IPS DF 6.9 (cell line): ENCODE measurements at places on chromosomes 6 and 20.

GRCh38 chr20:44752099-44752931 lies 6.7 kb downstream of the KCNK15 start:
- peaks cover 3% of the 10 kb centered on the region; the same call in 1 of the 2 replicates for H3K36me3 ChIP-seq
- H3K27ac ChIP-seq: no peak overlapping the region
- H3K4me1 ChIP-seq: no peaks in the 10 kb centered on the region

DNA sequence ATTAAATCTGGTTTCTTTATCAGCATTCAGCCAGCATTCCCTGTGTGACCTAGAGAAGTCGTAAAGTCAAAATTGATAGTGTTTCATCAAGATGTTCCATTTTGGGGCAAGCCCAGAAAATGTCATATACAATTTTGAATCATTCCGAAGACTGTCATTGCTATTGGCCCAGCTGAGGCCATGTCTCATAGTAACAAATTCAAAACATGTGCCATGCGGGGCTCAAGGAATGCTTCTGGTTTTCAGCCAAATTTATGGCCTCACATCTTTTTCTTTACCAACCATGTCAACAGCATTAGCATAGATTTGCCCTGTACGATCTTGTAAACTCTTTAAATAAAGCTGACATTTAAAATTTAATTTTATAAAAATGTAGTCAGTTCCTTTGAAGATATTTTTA lies 314.7 kb downstream of the PAX1 start:
- no peaks in the 10 kb centered on the region for H3K4me1 ChIP-seq
- H3K36me3 ChIP-seq: no peaks in the 10 kb centered on the region
- no peaks in the 10 kb centered on the region for H3K27me3 ChIP-seq

- peaks cover 1% of the 10 kb centered on the region; the same call in 1 of the 2 replicates for H3K4me1 ChIP-seq
- H3K27ac ChIP-seq: no peak overlapping the region
- no peak overlapping the region for H3K4me3 ChIP-seq
Observed at GRCh38 chr6:139369068-139369467, 5.4 kb downstream of the CITED2 start.

DNA sequence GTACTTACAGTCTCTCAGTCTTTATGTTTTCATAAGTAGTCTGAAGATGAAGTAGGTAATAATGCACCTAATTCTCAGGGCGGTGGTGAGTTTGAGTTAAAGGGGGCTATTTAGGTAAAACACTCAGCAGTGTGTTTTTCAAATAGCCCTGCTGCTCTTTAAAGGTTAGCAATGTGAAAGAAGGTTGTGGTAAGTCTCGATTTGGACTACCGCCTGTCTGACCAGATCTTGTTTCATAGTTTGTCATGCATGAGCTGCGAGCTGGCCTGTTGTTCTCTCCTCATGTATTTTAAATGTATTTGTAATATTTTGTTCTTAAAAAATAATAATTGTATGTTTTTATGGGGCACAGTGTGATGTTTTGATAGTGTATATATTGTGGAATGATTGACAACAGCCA lies 340.2 kb downstream of the DHX35 start:
- no peaks in the 10 kb centered on the region for H3K36me3 ChIP-seq
- H3K27me3 ChIP-seq: no peaks in the 10 kb centered on the region
- DNase-seq: no peak
- no peak overlapping the region for H3K27ac ChIP-seq

DNA sequence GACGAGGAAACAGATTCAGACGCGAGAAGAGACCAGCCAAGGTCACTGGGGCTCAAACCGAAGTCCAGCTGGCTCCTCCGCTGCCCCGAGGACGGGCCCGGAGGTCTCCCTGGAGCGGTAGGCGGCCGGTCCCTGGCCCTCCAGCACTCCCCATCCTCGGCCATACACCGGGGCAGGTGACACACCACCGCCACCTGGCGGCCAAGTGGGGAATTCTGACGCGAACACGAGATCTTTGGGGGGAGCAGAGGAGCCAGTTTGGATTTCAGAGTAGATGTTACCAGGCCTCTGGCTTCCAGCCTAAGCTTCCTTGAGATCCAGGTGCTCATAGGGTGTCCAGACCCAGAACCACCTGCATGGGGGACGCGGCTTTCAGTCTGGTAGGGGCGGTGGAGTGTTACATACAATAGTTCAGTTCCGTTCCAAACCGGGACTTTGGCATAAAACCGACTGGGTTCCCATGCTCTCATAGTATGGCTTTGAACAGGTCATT lies 16.1 kb downstream of the BPIFB1 start:
- no peak overlapping the region for H3K4me3 ChIP-seq
- H3K4me1 ChIP-seq: no peaks in the 10 kb centered on the region
- no peaks in the 10 kb centered on the region; the same call in 1 of the 2 replicates for H3K27me3 ChIP-seq

GRCh38 chr6:132020138-132020581 lies 69.0 kb upstream of the CCN2 start:
- peaks cover 1% of the 10 kb centered on the region; the same call in 1 of the 2 replicates for H3K4me1 ChIP-seq
- DNase-seq: no peak

GRCh38 chr6:7230956-7231713 lies 81.9 kb downstream of the SSR1 start:
- no peak for DNase-seq
- H3K27me3 ChIP-seq: no peaks in the 10 kb centered on the region
- H3K27ac ChIP-seq: no peak overlapping the region
- H3K4me1 ChIP-seq: no peaks in the 10 kb centered on the region
- no peak overlapping the region for H3K4me3 ChIP-seq

DNA sequence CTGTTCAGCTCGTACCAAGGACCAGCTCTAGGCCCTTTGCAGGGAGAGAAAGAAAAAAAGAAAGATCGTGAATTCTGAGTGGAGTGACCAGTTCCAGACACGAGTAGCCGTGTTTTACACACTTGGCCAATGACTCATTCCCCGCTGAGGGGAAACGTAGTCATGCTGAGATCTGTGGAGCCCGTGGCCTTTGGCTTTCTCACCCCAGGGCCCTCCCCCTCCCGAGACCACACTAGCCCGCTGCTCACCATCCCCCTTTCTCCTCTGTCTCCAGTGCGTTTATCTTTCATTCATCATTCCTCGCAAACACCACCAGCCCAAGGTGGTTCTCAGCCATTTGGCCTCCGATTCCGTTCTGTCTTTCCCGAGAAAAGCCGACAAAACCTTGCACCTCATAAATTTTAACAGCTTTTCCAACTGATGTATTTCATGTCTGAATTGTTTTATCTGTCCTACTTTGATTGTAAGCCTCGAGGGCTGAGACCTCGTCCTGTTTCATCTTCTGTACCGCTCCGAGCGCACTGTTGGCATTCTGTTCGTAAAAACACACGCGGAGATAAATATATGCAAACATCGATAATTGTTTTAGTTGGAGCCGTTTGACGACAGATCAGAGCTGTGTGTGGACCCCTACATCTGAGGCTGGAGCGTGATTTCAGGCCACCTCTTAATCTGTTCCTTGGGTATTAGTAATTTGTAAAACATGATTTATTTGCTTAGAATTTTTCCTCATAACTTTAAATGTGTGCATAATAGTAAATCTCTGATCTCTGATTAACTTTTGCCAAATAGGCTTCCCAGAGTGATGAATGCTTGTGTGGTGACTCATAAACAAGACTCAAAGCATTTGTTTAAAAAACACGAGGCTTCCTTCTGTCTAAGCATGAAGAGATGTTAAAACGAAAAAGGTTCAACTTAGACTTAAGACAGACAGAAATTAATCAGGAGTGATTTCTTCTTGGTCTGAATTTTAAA lies 336.6 kb downstream of the CDH4 start:
- H3K27ac ChIP-seq: no peak overlapping the region
- H3K4me3 ChIP-seq: no peak overlapping the region
- no peaks in the 10 kb centered on the region for H3K27me3 ChIP-seq

DNA sequence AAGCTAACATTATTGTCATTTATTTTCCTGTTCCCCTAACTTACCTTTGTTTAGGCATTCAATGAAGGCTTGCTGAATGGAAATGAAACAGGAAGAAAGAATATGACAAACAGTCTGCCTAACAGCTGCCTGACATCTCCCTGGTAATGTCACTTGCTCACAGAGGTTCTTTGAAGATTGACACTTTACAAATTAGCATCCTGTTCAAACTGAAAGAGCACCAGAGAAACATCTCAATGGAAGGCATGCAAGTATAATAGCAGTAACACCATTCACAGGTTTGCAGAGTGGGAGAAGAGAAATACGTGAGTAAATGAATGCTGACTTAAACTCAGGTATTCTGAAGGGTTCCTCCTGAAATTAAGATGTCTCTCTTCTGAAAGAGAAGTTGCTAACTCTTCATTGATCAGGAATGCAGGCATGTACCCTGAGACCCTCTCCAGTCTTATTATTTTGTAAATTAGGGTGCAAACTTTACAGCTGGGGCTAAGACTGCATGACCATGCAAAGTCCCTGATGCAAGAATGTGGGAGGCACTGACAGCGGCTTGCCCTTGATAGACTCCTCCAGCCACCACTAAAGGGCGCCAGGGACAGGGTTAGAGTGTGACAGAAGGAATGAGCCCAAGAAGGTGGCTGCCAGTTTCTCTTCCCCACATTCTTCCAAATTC lies 1.3 kb upstream of the SMLR1 start:
- peaks cover 1% of the 10 kb centered on the region; the same call in 1 of the 2 replicates for H3K4me1 ChIP-seq
- H3K27me3 ChIP-seq: no peaks in the 10 kb centered on the region
- DNase-seq: peak; percentile 39
- no peaks in the 10 kb centered on the region for H3K36me3 ChIP-seq
- no peak overlapping the region for H3K4me3 ChIP-seq

- no peaks in the 10 kb centered on the region for H3K4me1 ChIP-seq
- no peak overlapping the region for H3K27ac ChIP-seq
- H3K36me3 ChIP-seq: no peaks in the 10 kb centered on the region
- no peak overlapping the region for H3K4me3 ChIP-seq
- no peaks in the 10 kb centered on the region for H3K27me3 ChIP-seq
- DNase-seq: no peak
Observed at GRCh38 chr6:165726965-165727381, 63.9 kb upstream of the PDE10A start.

GRCh38 chr20:24913076-24913628 lies 35.9 kb upstream of the CST7 start:
- DNase-seq: no peak
- no peak overlapping the region for H3K4me3 ChIP-seq
- no peaks in the 10 kb centered on the region for H3K27me3 ChIP-seq
- no peaks in the 10 kb centered on the region for H3K36me3 ChIP-seq

DNA sequence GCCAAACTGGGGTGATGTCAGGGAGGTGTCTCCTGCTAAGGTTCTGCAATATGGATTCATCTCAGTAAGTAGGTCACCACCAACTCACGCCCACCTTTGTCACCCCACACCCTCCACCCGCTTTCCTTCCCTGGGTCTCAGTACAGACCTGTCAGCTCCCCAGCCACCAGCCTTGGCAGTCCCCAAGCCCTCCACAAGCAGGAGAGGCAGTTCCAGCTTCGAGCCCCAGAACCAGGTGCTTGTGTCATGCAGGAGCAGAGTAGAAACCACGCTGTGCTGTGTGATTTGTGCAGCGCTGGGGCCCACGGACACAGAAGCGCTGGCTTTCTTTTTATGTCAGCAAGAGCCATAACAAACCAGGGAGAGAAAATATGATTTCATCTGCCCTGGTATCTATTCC lies 89.0 kb upstream of the CDH4 start:
- H3K4me3 ChIP-seq: no peak overlapping the region
- H3K27me3 ChIP-seq: no peaks in the 10 kb centered on the region
- H3K4me1 ChIP-seq: no peaks in the 10 kb centered on the region
- no peak for DNase-seq
- H3K36me3 ChIP-seq: no peaks in the 10 kb centered on the region

- H3K4me3 ChIP-seq: no peak overlapping the region
- H3K27ac ChIP-seq: no peak overlapping the region
- H3K4me1 ChIP-seq: no peaks in the 10 kb centered on the region
Observed at GRCh38 chr20:20401991-20402390, 34.1 kb downstream of the INSM1 start.

- H3K36me3 ChIP-seq: no peaks in the 10 kb centered on the region
- H3K4me1 ChIP-seq: no peaks in the 10 kb centered on the region
- no peaks in the 10 kb centered on the region for H3K27me3 ChIP-seq
- H3K4me3 ChIP-seq: no peak overlapping the region
Observed at GRCh38 chr6:117531809-117532725, 49.6 kb downstream of the DCBLD1 start.
